Endothelial cell of umbilical vein (primary cell): ENCODE measurements at places on chromosomes 3 and 15. TPM values are rescaled to one million over a fixed set of nuclear protein-coding genes. Genes with fewer than 3 reads are reported as not detected.

GRCh38 chr3:29527246-29527645, 246.4 kb downstream of the RBMS3 start:
- peak; percentile 37 for DNase-seq
- no peaks in the 10 kb centered on the region for H3K36me3 ChIP-seq
- H3K27ac ChIP-seq, result no peak overlapping the region
- no peaks in the 10 kb centered on the region for H3K27me3 ChIP-seq
- H3K4me1 ChIP-seq, result peaks cover 25% of the 10 kb centered on the region

DNA sequence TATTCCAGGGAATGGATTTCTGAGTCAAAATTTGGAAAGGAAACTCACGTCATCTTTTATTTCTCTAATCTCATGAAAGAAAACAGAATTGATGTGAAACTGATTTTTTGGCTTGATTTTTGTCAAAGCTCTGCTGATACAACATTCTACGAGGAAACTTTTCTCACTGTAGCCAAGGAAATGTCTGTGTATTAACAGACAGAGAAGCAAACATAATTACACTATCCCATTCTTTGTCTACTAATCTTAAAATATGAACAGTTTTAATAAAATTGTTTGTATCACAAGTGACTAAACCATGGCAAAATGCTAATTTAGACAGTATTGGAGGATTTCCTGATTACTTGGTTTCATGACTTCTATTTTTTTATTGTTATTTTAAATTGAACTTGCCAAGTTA, 1437.0 kb downstream of the OTOL1 start:
- no peak overlapping the region for H3K27ac ChIP-seq
- H3K4me1 ChIP-seq, result no peaks in the 10 kb centered on the region
- no peaks in the 10 kb centered on the region for H3K27me3 ChIP-seq
- no peak for DNase-seq
- H3K36me3 ChIP-seq, result no peaks in the 10 kb centered on the region

DNA sequence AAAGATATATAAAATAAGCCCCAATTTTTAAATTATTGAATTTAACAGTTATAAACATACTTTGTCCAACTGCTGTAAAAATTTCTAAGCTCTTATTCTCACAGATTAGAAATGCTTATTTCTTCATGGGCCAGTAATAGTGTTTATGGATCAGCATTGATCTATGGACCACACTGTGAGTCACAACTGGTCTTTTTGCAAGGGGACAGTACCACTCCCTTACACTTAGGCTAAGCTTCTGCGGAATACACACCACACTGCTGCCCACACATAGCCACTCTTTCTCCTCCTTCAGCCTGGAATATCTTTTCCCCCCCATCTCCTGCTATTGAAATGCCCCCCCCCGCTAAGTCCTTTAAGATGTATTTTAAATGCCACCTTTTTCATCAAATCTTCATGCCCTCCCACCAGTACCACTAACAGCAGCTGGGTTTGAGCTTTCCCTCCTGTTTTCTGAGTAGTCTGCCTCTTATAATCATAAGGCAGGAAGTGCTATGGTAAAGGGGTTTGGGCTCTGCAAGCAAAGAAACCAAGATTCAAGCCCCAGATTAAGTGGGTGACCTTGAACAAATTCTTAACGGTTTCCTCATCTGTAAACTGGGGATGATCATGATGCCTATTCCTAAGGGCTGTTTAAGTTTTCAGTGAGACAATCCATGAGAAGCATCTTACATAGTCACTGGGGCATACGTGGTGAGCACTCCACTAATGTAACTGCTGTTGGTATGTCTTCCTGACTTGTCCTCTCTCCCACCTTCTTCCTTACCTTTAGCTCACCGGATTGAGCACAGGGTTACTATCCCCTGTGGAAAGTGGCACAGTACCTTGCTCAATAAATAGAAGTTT, 69.2 kb downstream of the DCUN1D1 start:
- H3K27me3 ChIP-seq, result no peaks in the 10 kb centered on the region
- H3K27ac ChIP-seq, result no peak overlapping the region
- no peak for DNase-seq
- H3K4me1 ChIP-seq, result no peaks in the 10 kb centered on the region
- H3K4me3 ChIP-seq, result no peak overlapping the region
- H3K36me3 ChIP-seq, result no peaks in the 10 kb centered on the region

- no peaks in the 10 kb centered on the region for H3K4me1 ChIP-seq
- H3K27me3 ChIP-seq, result no peaks in the 10 kb centered on the region
- no peak for DNase-seq
- H3K27ac ChIP-seq, result no peak overlapping the region
- no peaks in the 10 kb centered on the region for H3K36me3 ChIP-seq
- no peak overlapping the region for H3K4me3 ChIP-seq
These were observed 360.7 kb downstream of the NSUN3 start for GRCh38 chr3:94423578-94423977.

DNA sequence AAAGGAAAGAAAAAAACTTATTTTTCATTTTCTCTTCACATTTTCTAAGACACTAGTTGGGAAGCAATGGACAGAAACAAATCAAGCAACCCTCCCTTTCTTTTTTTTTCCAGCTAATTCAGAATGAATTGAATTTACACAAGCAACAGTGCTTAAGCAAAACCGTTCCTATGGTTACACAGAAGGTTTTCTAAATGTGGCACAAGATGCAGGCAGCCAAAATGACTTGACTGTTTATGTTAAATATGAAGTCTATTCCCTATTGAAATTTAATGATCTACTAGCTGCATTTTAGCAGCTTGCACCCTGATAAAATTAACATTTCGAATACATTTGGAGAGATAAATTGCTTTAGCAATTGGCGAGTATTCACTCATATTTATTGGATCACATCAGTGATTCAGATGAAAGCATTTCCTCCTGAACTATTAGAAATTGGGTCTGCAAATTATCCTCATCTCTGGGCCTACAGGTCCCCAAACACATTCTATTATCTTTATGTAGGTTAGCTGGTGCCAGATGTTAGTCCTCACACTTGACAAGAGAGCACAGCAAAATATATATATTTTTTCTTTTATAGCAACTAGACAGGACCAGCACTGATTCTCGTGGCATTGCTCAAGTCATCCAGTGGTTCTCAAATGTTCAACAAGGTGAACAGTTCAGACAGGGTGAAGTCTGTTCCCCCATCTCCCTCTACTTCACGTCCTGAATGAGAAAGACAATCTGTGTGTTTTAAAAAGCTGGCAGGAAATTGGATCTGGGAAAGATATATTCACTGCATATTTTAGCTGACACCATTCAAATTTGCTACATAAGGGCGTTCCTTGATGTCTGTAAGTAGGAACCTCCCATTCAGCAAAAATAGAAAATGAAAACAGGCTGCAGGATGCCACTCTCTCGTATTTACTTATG, 463.6 kb upstream of the KCNMB2 start:
- peaks cover 3% of the 10 kb centered on the region for H3K4me1 ChIP-seq
- no peak overlapping the region for H3K27ac ChIP-seq
- no peak overlapping the region for H3K4me3 ChIP-seq
- no peak for DNase-seq
- no peaks in the 10 kb centered on the region for H3K36me3 ChIP-seq
- H3K27me3 ChIP-seq, result no peaks in the 10 kb centered on the region

DNA sequence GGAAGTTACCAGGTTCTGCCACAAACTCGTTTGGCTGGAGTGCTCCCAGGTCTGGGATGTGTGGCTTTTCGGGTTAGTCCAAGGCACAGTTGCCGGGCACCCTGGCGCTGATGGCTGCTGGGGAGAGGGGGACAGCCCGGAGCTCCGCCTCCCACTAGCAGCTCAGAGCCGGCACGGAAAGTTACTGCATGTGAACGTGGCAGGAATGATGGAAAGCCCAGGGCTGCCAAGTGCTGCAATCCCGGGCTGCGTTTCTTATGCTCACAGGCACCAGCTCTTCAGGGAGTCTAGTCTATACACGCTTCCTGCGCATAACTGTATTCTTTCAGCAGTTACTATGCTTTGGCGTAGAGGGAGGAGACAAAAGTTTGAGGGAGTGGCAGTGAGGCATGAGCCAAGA, 141.8 kb upstream of the ICE2 start:
- H3K27ac ChIP-seq, result no peak overlapping the region
- no peak for DNase-seq
- H3K27me3 ChIP-seq, result no peaks in the 10 kb centered on the region
- H3K4me1 ChIP-seq, result no peaks in the 10 kb centered on the region
- H3K36me3 ChIP-seq, result no peaks in the 10 kb centered on the region

Gene ACKR2
- total RNA-seq, result not detected in 2 replicates

- H3K27ac ChIP-seq, result no peak overlapping the region
- H3K4me3 ChIP-seq, result no peak overlapping the region
- no peaks in the 10 kb centered on the region for H3K27me3 ChIP-seq
- no peak for DNase-seq
These were observed 26.0 kb downstream of the TM4SF18 start for GRCh38 chr3:149307435-149307783.

- peaks cover 19% of the 10 kb centered on the region for H3K4me1 ChIP-seq
- no peaks in the 10 kb centered on the region for H3K36me3 ChIP-seq
- DNase-seq, result no peak
- no peaks in the 10 kb centered on the region for H3K27me3 ChIP-seq
- no peak overlapping the region for H3K27ac ChIP-seq
These were observed 55.2 kb downstream of the PLD1 start for GRCh38 chr3:171755015-171755589.

- DNase-seq, result no peak
- no peaks in the 10 kb centered on the region for H3K36me3 ChIP-seq
- no peaks in the 10 kb centered on the region for H3K4me1 ChIP-seq
- no peak overlapping the region for H3K27ac ChIP-seq
- peaks cover 16% of the 10 kb centered on the region for H3K27me3 ChIP-seq
These were observed 37.0 kb upstream of the PIK3R4 start for GRCh38 chr3:130783629-130784028.

- H3K36me3 ChIP-seq, result no peaks in the 10 kb centered on the region
- no peaks in the 10 kb centered on the region for H3K27me3 ChIP-seq
- no peak overlapping the region for H3K27ac ChIP-seq
- H3K4me1 ChIP-seq, result no peaks in the 10 kb centered on the region
- no peak for DNase-seq
- H3K4me3 ChIP-seq, result no peak overlapping the region
These were observed 575.8 kb downstream of the FHIT start for GRCh38 chr3:60675424-60675823.

GRCh38 chr3:129121016-129121791, 400 bp downstream of the RAB43 start:
- peaks cover 25% of the 10 kb centered on the region for H3K4me1 ChIP-seq
- H3K4me3 ChIP-seq, result peak overlapping the region; percentile 66
- H3K27me3 ChIP-seq, result no peaks in the 10 kb centered on the region
- H3K27ac ChIP-seq, result peak overlapping the region; percentile 66

DNA sequence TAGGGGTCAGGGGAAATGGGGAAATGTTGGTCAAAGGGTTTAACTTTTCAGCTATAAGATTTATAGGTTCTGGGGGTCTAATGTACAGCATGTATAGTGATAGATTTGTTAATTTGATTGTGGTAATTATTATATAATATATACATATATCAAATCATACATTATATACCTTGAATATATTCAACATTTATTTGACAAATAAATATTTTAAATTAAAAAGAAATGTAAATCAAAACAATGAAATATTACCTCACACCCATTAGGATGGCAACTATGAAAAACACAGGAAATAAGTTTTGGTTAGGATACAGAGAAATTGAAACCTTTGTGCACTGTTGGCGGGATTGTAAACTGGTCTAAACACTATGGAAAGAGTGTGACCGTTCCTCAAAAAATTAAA, 85.0 kb upstream of the SLCO2A1 start:
- no peak overlapping the region for H3K27ac ChIP-seq
- H3K36me3 ChIP-seq, result no peaks in the 10 kb centered on the region
- H3K4me3 ChIP-seq, result no peak overlapping the region
- no peaks in the 10 kb centered on the region for H3K4me1 ChIP-seq

Gene TMEM207
- not detected in 2 replicates for total RNA-seq

Gene SCN5A
- total RNA-seq, result 13.1 and 20.0 TPM in 2 replicates

DNA sequence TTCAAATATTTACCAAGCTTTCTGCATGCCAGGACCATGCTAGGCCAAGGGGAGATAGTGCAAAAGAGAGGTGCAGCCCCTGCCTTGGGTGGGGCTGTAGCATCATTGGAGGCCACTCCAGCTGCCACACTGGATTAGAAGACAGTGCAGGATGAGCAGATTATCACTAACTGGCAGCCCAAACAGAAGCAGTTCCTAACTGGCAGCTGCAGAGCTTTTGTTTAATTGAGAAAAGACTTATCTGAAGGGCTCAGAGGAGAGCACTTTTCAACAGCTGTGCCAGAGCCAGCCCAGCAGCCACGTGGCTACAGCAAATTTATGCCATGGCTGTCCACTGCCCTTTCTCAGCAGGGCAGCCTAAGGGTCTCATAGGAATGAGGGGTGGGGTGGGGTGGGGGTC, 13.5 kb upstream of the ACSBG1 start:
- DNase-seq, result no peak
- no peak overlapping the region for H3K27ac ChIP-seq
- no peaks in the 10 kb centered on the region for H3K36me3 ChIP-seq
- H3K4me3 ChIP-seq, result no peak overlapping the region
- H3K27me3 ChIP-seq, result peaks cover 2% of the 10 kb centered on the region
- no peaks in the 10 kb centered on the region for H3K4me1 ChIP-seq

GRCh38 chr3:197700095-197700494, 36.6 kb downstream of the RUBCN start:
- H3K27me3 ChIP-seq, result no peaks in the 10 kb centered on the region
- H3K4me1 ChIP-seq, result no peaks in the 10 kb centered on the region
- H3K36me3 ChIP-seq, result peaks cover 30% of the 10 kb centered on the region
- H3K4me3 ChIP-seq, result no peak overlapping the region
- no peak for DNase-seq

DNA sequence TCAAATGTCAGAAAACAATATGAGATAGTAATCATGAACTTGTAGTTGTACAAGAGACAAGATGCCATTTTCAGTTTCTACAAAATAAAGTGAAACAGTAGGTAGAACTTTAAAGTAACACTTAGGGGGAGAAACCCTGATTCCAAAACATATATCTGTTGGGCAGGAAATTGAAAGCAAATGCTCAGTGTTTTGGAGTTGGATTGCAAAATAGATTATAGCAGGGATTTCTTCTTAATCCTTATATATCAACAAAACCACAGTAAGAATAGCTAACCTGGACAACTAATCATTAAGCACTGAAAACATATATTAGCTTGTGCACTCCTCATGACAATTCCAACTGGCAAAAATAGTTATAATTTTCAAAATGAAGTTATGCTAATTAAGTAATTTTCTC, 46.9 kb downstream of the COMMD2 start:
- no peaks in the 10 kb centered on the region for H3K27me3 ChIP-seq
- no peak overlapping the region for H3K27ac ChIP-seq
- no peaks in the 10 kb centered on the region for H3K4me1 ChIP-seq

Gene SPINK8
- total RNA-seq, result not detected in 2 replicates

- no peak for DNase-seq
- peaks cover 3% of the 10 kb centered on the region for H3K36me3 ChIP-seq
- peak overlapping the region; percentile 71 for H3K27ac ChIP-seq
- no peaks in the 10 kb centered on the region for H3K27me3 ChIP-seq
- peak overlapping the region; percentile 39 for H3K4me3 ChIP-seq
These were observed 532 bp downstream of the B4GALT4 start for GRCh38 chr3:119240101-119240590.

GRCh38 chr15:56341201-56341600, 24.0 kb upstream of the TEX9 start:
- H3K36me3 ChIP-seq, result no peaks in the 10 kb centered on the region
- H3K27ac ChIP-seq, result no peak overlapping the region
- DNase-seq, result no peak
- peaks cover 14% of the 10 kb centered on the region for H3K27me3 ChIP-seq
- no peaks in the 10 kb centered on the region for H3K4me1 ChIP-seq
- no peak overlapping the region for H3K4me3 ChIP-seq

Gene MDFIC2
- not detected in 2 replicates for total RNA-seq
